ENCODE measurements at places on chromosomes 16 and 17.

DNA sequence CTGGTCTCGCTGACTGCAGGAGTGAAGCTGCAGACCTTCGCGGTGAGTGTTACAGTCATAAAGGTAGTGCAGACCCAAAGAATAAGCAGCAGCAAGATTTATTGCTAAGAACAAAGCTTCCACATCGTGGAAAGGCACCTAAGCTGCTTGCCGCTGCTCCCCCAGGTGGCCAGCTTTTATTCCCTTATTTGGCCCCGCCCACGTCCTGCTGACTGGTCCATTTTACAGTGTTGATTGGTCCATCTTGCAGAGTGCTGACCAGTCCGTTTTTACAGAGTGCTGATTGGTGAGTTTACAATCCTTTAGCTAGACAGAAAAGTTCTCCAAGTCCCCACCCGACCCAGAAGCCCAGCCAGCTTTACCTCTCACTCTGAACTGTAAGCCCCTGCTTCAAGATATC, 227.8 kb downstream of the ABCC12 start:
- no peak for DNase-seq

DNA sequence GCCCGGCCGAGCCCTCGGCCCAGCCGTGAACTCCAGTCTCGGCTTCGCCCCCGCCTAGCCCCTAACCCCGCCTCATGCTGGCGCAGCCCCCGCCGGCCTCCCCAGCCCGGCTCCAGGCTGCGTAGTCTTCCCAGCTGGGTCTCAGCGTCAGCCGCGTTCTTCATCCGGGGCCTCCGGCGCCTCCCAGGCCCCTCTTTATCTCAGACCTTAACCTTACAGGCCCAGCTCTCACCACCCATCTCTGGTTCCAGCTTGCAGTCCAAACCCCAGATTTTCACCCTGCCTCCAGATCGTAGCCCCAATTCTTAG, at the start of gene PROCA1:
Gene PROCA1 (minus strand): TSS at position 166 of the 309 bp plus-strand sequence. CDS start 228 bp downstream, outside the sequence.
- DNase-seq, result no peak

- DNase-seq, result peak; percentile 56
These were observed 58.8 kb upstream of the GSE1 start for GRCh38 chr16:85554114-85554888.

DNA sequence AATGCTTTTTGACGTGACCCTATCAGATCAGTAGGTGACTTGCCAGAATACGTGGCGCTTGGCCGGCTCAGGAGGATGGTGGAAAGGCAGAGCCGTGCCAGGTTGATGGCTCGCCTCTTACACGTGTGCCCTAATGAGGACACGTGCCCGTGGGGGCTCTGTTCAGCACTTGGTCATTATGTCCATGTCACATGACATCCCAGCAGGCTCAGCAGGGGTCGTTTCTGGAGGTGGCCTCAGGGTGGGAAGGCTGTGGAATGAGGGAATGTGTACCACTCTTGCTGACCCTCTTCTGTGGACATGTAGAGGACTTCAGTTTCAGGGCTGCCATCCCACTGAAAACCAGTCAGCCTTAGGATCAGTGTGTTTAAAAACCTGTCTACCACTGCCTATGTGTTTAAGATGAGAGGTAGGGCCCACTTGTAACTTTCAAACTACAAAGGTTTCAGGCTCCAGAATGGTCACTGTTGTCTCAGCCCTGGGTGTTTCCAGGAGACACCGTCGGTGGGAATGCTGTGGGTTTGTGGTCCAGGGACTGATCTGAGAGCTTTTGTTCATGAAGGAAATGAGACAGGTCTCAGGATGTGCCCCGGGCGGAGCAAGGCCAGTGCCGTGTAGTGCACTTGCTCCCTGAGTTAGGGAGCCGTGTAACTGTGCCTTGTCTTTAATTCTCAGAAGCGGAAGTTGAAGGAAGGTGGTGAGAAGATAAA, 12.1 kb downstream of the UBN1 start:
- no peak for DNase-seq

DNA sequence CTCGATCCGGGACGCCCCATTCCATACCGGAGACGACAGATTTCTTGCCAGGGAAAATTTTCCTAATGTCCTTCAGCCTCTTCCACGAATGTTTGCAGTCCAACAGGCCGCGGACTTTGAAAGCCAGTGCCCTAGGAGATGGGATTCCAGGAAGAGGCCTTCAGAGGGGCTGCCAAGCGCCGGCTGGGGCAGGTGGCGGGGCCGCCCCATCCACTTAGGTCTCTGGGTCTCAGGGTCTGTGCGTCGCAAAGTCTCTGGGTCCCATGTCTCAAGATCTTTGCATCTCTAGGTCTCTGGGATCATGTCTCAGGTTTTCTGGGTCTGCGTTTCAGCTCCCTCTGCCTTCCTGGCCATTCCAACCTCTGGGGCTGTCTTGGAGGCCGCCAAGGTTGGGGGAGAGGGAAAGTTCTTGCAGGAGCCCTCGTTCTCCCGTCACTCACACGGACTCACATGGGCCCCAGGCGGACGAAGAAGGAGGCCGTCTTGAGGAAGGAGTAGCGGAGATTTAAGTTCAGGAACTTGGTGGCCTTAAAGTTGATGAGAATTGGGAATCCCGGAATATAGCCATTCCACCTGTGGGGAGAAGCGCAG, 7.2 kb downstream of the ALOX12B start:
- no peak for DNase-seq

DNA sequence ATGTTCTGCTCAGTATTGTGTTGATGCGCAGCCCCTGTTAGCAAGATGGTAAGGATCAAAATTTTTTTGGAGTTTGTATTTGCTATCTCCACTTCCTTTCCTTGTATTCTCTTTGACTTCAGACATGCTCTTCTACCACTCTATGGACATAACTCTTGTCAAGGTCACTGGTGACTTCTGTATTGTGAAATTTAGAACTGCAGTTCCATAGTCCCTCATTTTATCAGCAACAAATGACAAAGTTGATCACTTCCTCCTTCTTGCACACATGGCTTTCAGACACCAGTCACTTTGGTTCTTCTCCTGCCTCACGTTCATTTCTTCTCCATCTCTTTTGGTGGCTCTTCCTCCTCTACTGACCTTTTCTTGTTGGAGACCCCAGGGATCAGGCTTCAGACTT, 21.1 kb downstream of the COX11 start:
- no peak for DNase-seq

DNA sequence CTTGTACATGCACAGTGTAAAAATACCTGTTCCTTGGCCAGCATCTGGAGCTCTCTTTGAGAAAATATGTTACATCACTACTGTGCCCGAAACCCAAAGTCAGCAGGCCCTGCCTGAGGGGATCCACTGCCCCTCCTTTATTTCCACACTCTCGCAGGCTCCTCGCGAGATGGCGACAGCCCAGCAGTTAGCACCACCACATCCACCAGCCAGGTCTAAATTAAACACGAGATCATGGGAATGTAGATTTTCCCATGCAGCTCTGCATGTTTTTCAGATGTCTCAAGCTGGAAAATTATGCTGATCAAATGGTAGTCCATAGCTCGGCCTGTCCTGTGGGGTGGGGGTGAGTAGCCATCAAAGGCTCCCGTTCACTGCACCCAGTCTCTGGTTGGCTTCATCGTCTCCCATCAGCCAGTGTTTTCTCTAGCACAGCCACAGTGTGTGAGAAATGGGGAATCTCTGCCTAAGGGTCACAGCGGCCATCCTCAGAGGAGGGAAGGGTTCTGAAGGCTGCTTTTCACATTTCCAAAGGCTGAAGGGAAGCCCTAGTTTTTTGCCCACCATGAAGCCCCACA, 34.7 kb downstream of the EPN2 start:
- no peak for DNase-seq

GRCh38 chr16:48536614-48537200, 73.3 kb downstream of the N4BP1 start:
- no peak for DNase-seq

DNA sequence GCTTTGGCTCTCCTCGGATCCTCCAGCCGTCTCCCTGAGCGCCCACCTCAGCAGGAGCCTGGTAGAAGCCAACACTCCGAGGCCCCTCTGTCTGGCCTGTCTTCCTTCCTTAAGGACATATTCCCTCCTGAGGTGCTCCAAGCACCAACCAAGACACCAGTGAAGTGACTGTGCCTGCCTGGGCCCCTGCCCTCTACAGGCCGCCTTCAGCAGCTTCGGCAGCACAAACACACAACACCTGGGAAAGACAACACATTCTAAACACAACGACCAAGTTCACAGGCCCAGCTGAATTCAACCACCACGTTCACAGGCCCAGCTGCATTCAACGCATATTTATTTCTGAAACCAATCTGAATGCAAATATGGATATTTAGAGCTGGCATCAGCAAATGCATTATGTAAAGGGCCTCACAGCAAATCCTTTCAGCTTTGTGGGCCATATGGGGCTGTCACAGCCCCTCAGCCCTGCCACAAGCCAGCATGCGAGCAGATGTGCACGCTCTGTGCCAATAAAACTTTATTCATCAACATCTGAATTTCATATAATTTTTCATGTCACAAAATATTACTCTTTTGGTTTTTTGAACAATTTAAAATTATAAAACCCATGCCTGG, 12.2 kb downstream of the GALNS start:
- DNase-seq, result no peak

- no peak for DNase-seq
These were observed 583.7 kb downstream of the KCNJ2 start for GRCh38 chr17:70752966-70753467.

DNA sequence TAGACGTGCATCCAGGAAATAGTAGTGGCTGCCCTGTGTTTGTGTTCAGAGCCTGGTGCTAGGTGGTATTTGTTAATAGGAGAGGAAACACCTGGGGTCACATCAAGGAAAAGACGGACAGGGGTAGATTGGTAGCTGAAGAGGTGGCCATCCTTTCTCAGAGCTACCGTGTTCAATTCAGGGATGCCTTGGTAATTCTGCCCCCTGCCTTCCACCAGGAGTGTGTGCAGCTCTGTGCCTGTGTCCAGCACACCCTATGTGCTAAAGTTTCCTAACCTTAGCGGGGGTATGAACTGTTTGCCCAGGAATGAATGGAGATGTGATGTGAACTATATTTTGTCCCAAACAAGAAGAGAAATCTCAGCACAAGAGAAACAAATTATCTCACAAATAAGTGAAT, 174.1 kb upstream of the MPHOSPH6 start:
- DNase-seq, result no peak

GRCh38 chr17:76973040-76973439, 104.8 kb downstream of the MGAT5B start:
- DNase-seq, result no peak

DNA sequence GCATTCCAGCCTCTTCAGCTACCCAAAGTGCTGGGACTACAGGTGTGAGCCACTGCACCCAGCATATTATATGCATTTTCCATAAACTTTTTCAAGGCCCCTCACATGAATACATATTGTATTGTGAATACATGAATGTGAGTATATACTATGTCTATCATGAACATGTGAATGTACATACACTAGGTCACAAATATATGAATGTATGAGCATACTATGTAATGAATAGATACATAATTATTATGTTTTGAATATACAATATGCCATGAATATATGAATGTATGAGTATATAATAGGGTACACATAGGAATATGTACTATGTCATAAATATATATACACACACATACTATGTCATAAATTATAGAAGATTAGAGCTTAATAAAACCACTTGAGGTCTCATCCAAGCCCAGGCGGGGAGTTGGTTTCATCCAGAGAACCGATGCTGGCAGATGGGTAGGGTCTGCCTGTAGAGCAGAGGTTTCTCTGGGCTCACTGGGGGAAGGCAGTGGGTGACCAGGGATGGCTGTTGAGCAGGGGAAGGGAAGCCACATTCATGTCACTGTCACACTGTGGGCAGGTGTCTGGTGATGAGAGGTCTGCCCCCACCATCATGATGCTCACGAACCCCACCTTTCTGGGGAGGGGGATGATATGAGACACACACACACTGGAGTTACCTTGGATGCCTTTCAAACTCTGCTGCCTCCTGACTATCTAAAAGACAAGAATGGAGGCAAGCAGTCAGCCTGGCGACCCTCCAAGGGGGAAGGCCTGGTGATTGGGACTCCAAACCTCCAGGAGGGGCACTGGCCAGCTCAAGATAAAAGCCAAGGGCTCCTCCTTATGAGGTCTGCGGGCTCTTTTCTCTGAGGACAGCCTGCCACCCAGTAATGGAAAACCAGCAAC, 7.3 kb downstream of the C16orf95 start:
- DNase-seq, result no peak

- DNase-seq, result no peak
These were observed 12.0 kb downstream of the VAC14 start for GRCh38 chr16:70788668-70789594.

GRCh38 chr16:48818257-48818656, 208.3 kb upstream of the N4BP1 start:
- no peak for DNase-seq

- no peak for DNase-seq
These were observed 25.8 kb downstream of the POLR2A start for GRCh38 chr17:7509937-7510336.

- no peak for DNase-seq
These were observed 13.5 kb downstream of the SARM1 start for GRCh38 chr17:28385037-28385400.

DNA sequence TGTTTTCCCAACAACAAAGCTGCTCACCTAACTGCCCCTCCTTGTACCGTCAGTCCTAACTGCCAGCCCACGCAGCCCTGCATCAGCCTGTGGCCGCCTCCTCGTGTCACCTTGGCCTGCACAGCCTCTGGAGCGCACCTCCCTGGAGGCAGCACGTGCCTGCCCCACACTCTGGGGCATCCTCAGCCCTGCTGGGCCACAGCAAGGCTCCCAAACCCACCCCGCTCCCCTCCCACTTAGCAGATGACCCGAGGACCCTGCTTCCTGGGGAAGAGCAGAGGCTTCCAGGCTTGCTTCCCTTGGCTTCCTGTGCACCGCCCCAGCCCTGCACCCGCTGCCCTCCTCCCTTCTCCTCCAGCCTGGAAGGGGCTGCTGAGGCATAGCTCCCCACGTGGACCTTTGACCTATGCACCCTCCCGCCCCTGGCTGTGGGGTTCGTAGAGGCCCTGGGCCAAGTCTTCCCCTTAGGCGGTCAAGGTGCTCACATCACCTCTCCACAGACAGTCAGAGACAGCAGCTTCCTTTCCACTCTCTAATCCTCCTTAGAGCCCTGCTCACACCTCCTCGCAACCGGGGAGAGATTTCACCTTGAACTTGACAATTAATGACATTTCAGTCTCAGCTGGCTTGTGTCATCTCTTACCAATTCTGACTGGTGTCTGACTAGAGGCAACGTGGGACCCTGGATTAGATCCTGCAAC, 115.0 kb downstream of the MGAT5B start:
- DNase-seq, result no peak

DNA sequence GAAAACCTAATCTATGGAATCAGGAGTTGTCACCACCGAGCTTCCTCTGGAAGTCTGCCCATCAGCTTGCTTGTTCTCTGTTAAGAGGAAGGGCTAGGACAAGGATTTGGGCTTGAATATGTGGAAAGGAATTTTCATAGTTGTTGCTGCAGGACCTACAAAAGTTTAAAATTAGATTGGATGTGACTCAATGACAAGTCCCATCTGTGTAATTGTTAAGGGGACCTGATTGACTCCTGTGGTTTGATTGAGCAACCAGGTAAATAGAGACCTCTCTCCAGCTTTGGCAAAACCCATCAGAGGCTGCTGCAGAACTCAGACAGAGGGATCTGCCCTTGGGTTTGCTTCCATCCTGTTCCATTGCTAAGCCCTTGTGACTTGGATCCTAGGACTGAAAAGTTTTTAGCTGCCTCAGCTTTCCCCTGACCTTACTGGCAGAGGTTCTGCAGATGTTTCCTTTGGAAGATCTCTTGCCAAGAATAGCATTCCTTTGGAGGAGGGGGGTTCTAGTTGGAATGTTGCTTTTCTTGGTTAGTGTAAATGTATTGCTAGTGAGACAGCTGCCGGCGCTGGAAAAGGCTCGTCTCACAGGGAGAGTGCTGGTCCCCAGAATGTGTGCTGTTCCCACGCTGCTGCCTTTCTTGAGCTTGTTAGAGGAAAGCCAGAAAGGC, 50.0 kb downstream of the SF3B3 start:
- no peak for DNase-seq

- DNase-seq, result no peak
These were observed 1.3 kb downstream of the GUCY2D start for GRCh38 chr17:8003594-8004181.
